Stimulated activated naive CD4-positive, alpha-beta T cell treated with Interleukin-2 at 50 U/mL for 16 hours (primary cell): ENCODE measurements at places on chromosomes 5 and 9.

DNA sequence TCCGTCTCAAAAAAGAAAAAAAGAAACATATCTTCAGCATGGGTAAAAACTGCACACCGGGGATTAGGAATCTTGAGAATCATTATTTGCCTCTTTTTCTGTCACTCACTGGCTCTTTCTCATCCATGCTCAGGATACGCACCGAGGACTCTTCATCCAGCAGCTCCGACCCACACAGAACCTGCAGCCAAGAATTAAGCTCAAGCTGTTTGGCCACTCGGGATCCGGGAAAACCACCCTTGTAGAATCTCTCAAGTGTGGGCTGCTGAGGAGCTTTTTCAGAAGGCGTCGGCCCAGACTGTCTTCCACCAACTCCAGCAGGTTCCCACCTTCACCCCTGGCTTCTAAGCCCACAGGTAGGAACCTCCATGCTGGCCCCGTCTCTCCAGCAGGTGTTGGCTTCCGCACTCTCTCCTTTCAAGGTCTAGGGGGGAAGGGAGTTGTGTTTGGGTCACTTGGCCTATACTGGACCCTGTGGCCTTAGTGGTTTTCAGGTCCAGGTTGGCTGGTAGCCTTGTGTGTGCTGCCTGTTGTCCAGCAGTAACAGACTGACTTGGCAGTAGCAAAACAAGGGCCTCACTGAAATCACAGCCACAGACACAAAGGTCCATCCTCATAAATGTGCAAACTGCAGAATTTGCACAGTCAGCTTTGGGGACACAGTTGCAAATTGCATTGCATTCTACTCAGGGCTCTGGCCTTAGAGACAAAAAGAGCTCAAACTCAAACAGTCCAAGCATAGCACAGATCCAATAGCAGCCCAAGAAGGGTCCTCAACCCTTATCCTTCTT, 44.5 kb upstream of the CTSL start:
- no peak for DNase-seq

- no peak for DNase-seq
Measured at GRCh38 chr5:23257656-23258055, 249.8 kb upstream of the PRDM9 start.

DNA sequence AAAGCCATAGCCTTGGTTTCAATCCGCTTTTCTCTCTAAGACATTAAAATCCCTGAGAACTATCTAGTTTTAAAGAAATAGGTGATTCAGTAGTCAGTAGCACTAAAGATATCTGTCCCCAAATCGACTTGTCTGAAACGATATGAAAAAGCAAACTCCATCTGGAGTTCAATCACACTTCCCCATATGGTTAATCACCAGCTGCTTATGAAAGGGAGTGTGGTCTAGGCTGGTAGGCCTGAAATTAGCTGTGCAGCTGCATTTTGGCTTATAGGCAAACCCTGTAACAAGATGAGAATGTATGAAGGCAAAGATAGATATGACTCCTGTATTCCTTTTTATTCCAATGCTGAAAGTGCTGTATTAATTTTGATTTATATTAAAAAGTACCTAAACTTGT, 65.9 kb downstream of the DMRTA1 start:
- DNase-seq, result no peak

- no peak for DNase-seq
Measured at GRCh38 chr5:372556-372995, 51.1 kb downstream of the AHRR start.

- no peak for DNase-seq
Measured at GRCh38 chr5:66329078-66329477, 185.0 kb downstream of the SREK1 start.

DNA sequence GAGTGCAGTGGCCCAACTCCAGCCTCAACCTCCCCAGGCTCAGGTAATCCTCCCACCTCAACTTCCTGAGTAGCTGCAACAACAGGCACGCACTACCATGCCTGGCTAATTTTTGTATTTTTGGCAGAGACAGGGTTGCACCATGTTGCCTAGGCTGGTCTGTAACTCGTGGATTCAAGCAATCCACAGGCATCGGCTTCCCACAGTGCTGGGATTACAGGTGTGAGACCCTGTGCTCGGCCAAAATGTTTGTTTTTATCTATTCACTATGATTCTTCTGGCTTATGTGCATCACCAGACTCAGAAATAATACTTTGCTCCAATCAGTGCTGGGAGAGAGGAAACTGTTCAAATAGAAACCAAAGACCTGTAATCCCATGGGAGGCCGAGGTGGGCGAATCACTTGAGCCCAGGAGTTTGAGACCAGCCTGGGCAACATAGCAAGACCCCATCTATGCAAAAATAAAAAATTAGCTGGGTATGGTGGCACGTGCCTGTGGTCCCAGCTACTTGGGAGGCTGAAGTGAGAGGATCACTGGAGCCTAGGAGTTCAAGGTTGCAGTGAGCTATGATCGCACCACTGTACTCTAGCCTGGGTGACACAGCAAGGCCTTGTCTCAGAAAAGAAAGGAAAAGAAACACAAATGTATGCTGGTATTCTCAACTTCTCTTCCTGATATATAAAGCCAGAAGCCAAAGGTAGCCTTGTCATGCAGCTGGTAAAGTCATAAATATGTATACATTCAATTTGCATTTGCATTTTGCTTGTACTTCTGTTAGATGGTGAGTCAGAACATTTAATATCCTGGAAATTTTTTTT, 4.5 kb downstream of the PIP5K1B start:
- no peak for DNase-seq

GRCh38 chr9:114837923-114838322, 32.1 kb upstream of the TNFSF15 start:
- no peak for DNase-seq

DNA sequence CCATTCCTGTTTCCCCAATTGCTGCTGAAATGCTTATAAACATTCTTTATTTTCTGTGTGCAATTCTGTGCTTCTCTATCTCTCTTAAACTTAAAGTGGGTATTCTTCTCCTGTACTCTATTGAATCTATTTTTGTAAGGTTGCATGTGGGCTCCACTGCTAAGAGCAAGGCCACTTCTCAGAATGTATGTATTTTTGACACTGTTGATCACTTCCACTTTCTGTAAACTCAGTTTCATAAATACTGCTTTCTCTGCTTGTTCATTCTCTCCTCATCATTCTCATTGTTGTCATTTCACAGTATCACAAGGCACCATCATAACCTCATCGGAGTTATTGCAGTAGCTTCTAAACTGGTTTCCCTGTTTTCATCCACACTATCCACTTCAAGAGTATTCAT, 483.0 kb upstream of the CDH18 start:
- no peak for DNase-seq

DNA sequence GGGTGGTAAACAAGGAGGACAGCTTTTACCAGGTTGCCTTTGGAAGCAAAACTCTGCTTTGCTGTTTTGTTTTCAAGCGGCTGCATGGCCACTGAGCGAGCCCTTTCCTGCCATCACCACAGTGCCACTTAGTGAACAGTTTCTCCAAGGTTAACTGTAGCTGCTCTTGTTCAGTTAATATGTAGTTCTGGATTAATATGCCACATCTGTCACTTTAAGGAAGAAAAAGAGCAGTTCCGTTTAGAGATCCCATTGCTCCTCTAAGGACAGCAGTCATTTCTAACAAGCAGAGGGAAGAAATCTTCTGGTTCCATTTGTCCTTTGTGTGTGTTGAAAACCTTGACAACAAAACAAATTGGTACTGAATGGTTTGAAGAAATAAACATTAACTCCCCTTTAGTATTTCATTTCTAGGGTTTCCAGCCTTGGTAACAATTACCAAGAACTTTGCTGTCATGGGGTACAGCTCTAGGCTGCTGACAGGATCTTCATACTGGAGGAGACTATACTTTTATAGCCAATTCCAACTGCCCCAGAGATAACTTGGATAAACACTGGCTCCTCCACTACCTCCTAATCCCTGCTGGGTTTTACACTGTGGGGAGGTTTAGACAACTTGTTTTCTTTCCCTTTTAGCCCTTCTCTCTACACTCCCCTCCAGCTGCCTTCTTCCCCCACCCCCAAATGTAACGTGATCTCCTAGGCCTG, 10.3 kb upstream of the ABL1 start:
- DNase-seq, result no peak

DNA sequence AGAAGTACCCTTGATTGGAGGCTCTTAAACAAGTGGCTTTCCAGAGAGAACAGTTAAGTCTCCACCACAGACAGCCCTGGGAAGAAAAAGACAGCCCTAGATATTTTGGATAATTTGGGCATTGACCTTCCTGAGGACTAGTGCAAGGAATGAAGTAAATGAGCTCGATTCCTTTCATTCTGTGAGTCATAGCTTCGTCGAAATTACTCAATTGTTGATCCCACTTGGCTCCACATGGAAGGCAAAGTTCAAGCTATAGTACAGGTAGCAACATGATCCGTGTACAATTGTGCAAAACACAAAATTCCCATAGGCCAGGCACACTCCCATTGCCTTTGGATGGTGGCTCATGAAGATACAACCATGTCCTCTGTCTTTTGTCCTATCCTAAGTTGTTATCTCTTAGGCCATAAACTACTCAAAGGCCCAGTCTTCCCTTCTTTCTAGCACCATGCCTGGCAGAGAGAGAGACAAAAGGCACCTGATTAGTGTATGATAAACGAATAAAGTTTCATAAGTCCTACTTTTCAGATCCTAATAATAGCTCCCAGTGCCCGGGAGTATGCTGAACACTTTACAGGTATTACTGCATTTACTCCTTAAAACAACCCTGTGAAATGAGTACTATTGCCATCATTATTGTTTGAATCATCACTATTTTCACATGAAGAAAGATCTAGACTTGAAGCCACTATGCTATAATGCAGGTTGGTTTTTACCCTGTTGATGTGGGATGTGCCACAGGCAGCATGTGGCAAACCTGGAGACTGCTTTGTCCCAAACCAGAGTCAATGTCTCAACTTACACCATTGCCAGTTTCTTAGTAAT, 116.7 kb upstream of the RANBP3L start:
- DNase-seq, result no peak

DNA sequence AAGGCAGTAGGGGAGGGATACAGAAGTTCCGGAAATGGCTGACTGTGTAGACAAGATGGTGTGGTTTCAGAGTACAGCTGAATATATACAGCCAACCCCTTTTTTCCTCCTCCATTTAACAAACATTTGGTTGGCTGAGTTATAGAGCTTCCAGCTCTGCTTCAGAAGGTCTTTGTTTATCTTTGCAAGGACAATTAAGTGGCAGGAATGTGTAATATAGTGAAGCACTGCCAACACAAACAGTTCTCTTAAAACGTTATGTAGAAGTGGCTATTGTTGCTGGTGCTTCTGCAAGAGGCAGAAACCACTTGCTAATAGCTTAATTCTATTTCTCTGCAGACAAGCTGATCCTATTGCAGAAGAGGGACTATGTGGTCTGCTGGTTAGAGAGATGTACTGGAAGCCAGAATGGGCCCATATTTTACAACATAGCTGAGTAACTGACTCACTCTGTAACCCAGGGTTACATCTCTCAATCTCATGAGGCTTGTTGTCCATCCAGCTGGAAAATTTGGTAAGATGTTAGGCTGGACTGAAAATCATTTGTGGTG, 62.7 kb upstream of the OSMR start:
- no peak for DNase-seq

GRCh38 chr5:143592648-143593047, 189.2 kb upstream of the NR3C1 start:
- no peak for DNase-seq

DNA sequence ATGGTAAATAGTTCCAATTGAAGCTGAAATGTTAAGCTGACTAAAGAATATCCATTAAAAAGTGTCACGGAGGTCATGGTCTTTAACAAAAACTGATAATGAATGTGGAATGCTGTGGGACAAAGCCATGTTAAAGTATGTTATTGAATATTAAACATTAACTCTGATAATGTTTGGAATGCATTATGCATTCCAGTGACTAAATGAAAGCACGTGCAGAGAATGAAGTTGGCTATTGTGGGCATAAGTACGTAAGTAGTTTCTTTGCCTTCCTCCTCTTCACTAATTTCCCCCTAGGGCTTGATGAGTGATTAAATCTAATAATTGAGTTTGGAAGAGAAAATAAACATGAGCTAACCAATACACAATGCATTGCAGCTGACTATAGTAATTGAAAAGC, 640.4 kb upstream of the CDH10 start:
- no peak for DNase-seq

DNA sequence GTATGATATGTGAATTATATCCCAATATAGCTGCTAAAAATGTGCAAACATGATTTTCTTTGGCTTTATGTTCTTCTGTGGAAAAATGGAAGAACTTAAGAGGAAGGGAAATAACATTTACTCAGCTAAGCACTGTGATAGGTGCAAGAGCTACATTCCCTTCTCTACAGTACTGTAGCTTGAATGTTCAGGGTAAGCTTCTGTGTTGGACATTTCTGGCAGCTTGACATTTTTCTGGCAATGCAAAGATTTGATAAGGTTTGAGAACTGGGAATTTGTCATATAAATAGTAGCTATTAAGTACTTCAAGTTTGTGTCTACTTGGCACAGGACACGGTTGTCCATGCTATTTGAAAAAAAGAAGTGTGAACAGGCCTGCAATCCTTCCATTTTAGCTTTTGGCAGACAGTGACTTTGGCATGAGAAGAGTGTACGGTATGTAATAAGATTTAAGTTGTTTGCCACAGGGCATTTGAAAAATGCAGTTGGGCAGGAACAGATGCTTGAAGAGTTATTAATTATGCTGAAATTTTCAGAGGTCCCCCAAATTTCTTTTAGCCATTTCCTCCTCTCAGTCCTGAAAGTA, 77.6 kb downstream of the KIF4B start:
- no peak for DNase-seq
